Activated naive CD8-positive, alpha-beta T cell treated with anti-CD3 and anti-CD28 coated beads for 36 hours (primary cell): ENCODE measurements at places on chromosomes 16 and 17.
A peak's percentile ranks its signal among the peaks of the same experiment; 100 is the strongest.

DNA sequence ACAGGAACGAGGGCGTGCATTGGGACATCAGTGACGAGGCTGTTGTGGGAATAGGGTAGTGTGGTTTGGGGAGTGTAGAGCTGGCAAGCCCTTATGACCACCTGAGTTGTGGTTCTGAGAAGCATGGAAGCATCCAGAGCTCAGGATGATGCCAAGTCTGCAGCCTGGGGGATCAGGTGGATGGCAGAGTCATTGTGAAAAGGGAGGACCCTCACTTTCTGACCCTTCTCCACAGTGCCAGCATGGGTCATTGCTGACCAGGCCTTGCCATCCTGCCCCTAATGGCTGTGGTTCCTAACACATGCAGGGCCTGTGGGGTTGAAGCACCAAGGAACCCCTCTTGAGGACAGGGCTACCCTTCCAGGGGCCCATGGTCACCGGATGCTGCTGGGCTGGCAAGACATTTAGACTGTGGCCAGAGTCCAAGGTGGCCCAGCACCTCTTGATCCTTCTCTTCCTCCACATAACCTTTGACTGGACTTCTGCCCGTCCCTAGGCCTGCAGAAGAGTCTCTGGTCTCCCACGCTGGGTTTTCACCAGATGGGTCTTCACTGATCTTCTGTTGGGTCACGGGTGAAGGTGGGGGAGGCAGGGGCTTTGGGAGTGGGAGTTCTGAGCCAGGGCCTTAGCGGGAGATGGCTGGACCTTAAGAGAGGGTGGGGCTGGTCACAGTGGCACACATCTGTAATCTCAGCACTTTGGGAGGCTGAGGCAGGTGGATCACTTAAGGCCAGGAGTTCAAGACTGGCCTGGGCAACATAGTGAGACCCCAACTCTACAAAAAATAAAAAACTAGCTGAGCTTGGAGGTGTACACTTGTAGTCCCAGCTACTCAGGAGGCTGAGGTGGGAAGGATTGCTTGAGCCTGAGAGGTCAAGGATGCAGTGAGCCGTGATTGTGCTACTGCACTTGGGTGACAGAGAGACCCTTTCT lies 2.0 kb upstream of the PLA2G15 start:
- DNase-seq: no peak

- DNase-seq: no peak
Observed at GRCh38 chr17:74260525-74260850, 13.5 kb upstream of the DNAI2 start.

DNA sequence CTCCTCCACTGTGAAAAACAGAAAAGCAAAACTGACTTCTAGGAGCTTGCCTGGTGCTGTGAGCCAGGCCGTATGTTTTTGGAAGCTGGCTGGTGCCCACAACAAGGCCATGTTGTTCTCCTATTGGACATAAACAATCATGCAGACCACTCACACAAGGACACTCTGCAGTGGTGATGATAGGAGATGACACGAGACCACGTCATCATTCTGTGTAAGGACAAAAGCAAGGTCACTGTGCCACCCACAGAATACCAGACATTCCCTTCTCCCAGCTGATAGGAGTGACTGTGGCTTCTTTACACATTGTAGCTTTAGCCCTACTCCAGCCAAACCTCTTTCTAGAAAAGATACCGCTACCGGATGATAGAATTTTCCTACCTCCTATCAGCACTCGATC lies 47.7 kb upstream of the LCMT1 start:
- DNase-seq: no peak

DNA sequence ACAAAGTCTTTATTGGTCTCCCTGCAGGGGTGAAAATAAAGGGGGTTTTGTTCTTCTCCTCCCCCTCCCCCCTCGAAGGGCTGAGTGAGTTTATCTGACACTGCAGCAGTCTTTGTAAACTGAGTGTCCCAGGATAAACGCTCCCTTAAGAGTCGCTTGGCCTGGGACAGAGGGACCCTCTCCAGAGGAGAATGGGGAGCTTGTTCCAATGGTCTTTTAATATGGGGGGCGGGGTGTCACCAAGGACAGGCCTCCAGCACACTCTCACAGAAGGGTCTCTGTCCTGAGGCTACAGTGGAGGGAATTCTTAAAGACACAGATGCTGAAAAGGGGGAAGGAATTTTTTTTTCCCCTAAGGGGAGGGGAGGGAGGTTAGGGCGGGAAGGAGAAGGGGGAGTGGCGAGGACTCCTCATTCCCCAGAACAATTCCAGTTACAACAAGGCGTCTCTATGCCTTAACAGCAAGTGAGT lies 455.5 kb downstream of the SOX9 start:
- no peak for DNase-seq

DNA sequence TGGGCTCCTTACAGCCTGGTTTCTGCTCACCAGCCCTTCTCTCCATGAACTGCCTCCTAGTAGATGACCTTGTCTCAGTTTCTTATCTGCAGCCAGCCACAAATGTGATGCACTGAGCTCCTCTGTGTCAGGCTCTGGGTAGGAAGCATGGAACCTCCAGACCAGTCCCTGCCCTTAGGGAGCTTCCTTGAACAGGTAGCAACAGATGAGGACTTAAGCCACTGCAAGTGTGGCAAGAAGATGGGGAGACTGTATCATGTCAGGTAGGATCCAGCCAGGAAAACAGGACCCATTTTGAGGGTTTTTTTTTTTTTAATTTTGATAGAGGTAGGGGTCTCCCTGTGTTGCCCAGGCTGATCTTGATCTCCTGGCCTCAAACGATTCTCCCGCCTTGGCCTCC lies 5.3 kb upstream of the MAP3K14 start:
- DNase-seq: no peak

DNA sequence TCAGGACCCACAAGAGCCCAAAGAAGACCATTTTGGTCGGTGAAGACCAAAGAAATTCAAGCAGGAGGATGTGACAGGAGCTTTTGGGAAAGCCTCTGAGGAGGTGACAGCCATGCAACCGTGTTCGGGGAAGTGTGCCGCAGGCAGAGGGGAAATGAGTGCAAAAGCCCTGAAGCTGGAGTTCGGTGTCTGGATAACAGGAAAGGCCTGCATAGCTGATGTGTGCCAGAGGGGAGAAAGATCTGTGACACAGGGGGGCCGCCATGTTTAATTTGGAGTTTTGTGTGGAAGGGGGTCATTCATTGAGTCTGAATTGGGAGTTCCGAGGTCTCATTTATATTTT lies 870 bp upstream of the ZC3H7A start:
- DNase-seq: no peak

- DNase-seq: no peak
Observed at GRCh38 chr17:49375544-49375943, 13.5 kb upstream of the ZNF652 start.

GRCh38 chr16:57489229-57489628 lies 2.9 kb upstream of the DOK4 start:
- no peak for DNase-seq

- peak; percentile 15 for DNase-seq
Observed at GRCh38 chr17:15261258-15261801, 3.8 kb downstream of the PMP22 start.
